ENCODE measurements at places on chromosomes 3 and 15.

- no peak for DNase-seq
Measured at GRCh38 chr3:101867511-101867910, 18.2 kb downstream of the NFKBIZ start.

DNA sequence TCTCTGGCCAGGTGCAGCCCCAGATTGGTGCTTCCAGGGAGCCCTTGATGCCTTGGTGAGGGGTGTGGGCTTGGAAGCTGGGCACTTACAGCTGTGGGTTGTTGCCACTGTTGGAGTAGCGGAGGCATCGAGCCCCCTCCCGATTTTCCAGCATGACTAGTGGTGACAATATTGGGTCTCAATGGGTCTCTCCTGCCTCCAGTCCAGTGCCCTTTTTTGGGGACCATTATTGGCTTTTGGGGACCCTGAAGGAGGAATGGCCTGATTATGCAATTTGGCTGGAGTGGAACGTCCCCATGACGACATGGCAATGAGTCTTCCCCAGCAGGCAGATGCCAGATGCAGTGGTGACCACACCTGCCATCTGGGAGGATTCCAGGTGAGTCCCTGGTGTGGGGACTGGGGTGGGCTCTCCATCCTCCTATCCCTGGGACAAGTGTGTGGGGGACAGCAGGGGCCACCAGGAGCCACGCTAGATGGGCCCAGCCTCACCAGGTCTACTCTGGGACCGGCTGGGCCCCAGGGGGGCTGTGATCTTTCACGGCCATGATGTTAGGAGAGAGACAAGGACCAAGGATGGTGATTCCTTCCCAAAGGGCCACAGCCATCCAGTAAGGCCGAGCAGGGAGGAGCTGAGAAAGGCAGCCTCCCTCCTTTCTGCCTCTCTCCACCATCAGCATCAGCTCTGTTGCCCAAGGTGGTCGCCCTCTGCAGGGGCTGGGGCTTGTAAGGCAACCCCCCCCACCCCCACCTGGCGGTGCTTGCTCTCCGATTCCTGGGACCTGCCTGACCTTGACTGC is 196.8 kb downstream of the GOLGA6L6 start:
- DNase-seq = no peak

DNA sequence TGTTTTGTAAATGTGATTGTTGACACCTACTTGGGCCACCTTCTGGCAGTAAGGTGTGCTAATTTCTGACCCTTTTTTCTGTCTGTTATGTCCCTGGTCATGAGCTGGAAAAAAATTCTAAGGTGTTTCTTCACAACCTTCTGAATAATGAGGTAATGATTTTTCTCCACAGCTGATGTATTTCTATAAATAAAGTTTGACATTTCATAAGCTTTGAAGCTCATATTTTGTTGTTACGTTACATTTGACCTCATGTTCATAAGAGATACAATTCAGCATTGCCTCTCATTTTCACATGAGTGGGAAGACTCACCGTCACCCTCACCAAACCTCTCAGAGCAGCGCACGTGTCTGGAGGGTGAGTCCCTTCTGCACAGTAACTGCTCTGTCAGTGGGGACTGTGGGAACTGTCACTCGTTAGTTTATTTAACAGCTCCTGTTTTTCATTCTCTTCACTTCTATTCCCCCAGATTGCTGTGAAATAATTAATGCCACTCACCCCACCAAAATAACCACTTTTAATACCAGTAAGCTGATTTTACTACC is 140.9 kb downstream of the PLCL2 start:
- no peak for DNase-seq

GRCh38 chr15:94174399-94174802 is 57.0 kb upstream of the MCTP2 start:
- DNase-seq = peak; percentile 99

DNA sequence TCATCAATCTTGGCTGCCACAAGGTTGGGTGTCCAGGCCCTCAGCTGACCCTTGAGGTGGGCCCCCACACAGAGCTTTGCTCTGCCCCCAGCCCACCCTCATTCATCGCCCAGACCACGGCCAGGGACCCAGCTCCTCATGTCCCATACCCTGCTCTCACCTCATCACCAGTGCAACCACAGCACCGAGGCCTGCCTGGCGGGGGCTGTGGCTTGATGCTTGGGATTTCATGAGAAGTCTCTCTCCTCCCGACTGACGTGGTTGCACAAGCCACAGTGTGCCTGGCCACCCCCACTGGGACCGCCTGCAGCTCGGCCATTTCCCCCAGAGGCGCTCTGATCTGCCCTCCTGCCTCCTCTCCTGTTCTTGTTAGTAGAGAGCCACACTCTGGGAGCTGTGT is 45.4 kb upstream of the MTMR10 start:
- no peak for DNase-seq

DNA sequence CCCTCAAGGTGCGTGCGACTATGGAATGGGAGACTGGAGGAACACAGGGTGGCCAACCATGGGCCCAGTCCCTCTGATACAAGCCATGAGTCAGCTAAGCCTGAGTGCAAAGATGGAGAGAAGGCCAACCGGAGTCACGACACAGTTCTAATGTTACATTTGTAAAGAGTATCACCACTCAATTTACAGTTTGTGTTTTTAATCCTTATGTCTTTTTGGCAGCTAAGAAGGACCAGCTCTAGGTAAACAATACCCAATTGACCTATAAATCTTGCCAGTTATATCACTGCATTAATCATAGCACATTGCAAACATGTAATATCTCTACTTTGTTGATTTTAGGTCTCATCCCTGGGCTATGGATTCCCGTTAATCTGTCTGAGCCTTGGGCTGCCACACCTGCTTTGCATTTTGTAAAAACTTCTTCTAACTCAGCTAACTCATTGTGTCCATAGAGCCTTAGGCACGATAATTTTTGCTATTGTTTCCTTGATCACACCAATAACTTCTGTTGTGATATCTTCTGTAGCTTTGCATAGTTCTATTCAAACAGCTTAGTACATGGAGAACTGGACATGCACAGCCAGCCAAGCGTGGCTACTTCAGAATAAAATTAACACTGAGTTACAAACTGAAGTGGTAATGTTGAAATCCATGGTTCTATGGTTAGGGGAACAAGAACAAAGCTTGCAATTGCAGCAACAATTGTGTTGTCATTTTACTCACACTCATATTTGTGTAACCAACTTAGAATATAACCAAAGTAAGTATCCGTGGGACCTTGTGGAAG is 50.3 kb downstream of the LSM3 start:
- DNase-seq = peak; percentile 23

GRCh38 chr3:189132231-189132671 is 39.5 kb upstream of the TPRG1 start:
- peak; percentile 93 for DNase-seq

DNA sequence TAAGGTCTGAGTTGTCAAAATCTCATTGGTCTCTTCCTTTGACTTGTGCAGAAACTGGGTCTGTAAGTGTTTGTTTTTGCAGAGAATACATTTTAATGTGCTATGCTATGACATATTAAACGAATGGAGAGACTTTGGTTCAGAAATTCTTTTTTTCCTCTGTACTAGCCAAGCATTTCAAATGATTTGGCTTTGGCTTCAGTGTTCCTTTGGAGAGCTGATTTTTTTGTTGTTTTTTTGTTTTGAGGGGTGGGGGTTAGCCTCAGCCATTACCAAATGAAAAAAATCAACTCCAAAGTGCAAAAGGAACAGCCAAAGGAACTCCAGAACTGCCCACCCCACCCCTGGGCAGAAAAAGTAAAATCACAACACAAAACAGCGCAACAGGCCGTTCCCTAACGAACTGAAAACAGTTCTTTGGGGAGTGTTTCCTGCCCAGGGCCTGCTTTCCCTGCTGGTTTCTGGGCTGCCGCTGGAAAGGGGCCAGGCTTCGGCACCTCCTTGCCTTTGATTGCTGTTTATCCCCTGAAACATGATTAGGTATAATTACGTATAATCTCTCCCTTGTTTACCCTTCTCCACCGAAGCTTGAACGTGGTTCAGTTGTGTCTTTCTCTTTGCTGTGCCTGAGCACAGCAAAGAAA is 57.6 kb upstream of the NEO1 start:
- no peak for DNase-seq

DNA sequence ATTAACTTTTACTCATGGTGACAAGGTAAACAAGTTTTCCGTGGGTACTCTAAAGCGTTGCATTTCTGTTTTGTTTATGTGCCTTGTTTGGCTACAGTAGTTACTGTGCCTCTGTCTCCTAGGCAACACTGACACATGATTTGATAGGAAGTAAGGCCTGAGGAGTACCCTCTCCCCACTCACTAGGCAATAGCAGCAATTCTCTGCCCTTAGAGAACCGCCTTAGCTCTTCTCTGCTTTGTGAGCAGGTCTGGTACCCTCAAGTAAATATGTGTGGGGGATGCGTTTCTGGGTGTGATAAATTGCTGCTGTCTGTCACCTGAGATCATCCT is at the start of gene IL5RA:
Gene IL5RA (minus strand): TSS at position 76 of the 332 bp plus-strand sequence. CDS start 5,390 bp downstream, outside the sequence.
- no peak for DNase-seq

- DNase-seq = no peak
Measured at GRCh38 chr15:99445272-99445850, 120.4 kb upstream of the MEF2A start.

- no peak for DNase-seq
Measured at GRCh38 chr3:153313302-153313965, 151.4 kb downstream of the RAP2B start.

DNA sequence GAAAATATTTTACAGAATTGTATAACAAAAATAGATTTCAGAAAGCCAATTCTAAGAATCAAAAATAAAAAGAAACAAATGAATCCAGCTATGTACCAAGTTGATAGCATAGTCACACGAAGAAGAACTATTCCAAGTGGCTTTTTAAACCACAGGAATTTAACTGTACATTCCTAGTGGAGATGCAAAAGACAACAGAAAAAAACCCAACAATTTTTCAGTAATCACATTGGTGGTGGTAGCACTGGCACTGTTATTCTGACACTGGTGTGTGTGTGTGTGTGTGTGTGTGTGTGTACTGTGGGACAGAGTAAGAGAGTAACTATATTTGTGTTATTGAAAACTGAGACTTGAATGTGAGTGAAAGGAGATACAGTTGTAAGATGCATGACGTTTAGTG is 9.1 kb downstream of the BFSP2 start:
- no peak for DNase-seq

DNA sequence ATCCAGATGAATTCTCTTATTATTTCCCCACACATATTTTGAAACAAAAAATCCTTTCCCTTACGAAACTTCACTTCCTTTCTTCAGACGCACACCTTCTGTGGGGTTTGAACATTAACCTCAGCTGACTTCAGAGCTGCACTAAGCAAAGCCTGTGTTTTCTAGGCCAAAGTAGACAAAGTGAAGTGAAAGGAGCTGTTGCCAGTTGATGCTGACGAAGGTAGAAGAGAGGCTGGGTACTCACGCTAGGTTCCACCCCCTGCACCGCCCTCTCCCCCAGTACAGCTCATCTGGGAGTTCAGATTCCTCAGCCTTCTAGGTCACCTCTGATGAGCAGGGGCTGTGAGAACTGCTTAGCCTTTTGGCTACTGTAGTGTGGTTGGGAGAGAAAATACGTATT is 24.1 kb downstream of the DUT start:
- DNase-seq = peak; percentile 39

GRCh38 chr3:11400213-11400612 is 128.0 kb downstream of the ATG7 start:
- no peak for DNase-seq

- DNase-seq = peak; percentile 60
Measured at GRCh38 chr15:74781431-74782258, at the start of gene CSK. TSS of gene CSK (plus strand) at chr15:74782080. CDS start at chr15:74798298, 16,218 bp downstream.

DNA sequence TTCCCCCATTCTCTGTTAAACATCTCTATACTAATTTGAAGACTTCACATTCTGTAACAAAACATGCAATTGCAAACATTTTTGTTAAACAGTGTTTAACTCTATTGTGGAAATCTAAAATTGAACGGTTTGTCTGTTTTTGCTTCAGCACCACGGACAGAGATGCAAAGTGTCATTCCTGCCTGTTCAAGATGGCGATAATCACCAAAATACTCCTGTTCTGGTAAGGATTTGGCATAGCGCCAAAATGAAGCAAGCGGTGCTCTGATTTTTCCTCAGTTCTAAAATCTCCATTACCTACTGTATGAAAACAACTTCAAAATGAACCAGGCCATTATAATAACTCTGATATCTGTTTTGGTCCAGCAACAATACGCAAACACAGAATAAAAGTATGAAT is 129.7 kb upstream of the TUSC7 start:
- no peak for DNase-seq

DNA sequence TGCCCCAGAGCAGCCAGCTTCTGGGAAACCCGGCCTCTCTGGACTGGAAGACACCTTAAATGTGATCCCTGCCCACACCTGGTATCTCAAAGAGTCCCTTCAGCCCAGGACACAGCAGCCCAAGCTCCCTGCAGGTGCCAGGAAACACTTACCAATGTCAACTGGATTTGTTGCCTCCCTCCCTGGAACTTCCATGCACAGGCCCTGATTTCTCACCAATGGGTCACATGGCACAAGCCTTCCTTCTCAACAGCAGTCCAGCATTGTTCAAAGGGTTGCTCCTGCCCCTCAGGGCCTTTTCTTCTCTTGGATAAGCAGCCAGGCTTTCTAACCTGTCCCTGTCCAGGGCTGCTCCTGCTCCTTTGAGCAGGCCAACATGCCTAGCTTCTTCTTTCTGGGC is 31.6 kb downstream of the ANP32A start:
- DNase-seq = no peak

GRCh38 chr15:88655103-88655553 is 16.3 kb downstream of the ISG20 start:
- no peak for DNase-seq

GRCh38 chr3:36891701-36892160 is 53.1 kb downstream of the TRANK1 start:
- no peak for DNase-seq

GRCh38 chr3:64888165-64888564 is 200.4 kb upstream of the ADAMTS9 start:
- DNase-seq = peak; percentile 27

- DNase-seq = no peak
Measured at GRCh38 chr15:79520654-79521053, 88.5 kb downstream of the MINAR1 start.

DNA sequence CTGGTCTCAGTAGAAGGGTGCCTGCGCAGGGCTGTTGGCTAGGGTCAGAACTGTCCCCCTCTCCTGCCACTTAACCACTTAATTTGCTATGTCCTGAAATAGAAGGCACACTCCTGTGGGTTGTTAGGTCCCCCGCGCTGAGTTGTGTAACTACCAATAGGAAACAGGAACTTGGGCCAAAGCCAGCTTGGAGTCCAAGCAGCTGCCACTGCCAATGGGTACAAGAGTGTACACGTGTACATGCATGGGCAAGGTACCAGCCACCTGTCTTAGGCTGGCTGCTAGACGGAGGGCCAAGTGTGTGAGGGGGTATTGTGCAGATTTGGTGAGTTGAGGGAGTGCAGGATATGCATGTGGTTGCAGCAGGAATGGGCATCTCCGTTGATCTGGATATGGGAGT is 29.7 kb upstream of the POLG start:
- DNase-seq = peak; percentile 91

DNA sequence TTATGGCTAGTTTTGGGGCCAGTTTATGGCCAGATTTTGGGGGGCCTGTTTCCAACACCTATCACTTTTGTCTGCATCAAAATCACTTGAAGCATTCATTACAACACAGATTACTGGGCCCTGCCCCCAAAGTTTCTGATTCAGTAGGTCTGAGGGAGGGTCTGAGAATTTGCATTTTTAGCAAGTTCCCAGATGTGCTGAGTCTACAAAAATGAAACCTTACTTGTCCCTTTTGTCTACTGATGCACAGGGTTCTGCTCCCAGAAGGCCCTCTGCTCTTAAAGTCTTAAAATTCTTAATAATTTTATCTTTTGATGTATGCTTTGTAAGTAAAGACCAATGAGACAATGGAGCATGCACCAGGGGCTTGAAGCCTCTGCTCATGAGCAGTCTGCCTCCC is 146.0 kb downstream of the POLQ start:
- DNase-seq = no peak
